ENCODE measurements at places on chromosomes 13 and 19. TPM values are rescaled to one million over a fixed set of nuclear protein-coding genes. Genes with fewer than 3 reads are reported as not detected.

ZNF154 gene
- 2.3 TPM for total RNA-seq

HIPK4 gene
- 0.14 TPM for total RNA-seq

MYBPC2 gene
- not detected for total RNA-seq

SIAH3 gene
- not detected for total RNA-seq

PTH2 gene
- total RNA-seq = not detected

WASF3 gene
- 9.9 TPM for total RNA-seq

Measured in placental pericyte (primary cell).